Activated CD8-positive, alpha-beta T cell treated with anti-CD3 and anti-CD28 coated beads, Interleukin-2, amount 10 ng/mL, durations not matched to agents 7 days and 5 days (primary cell): ENCODE measurements at places on chromosomes 7 and 10.

GRCh38 chr7:11746591-11746990 lies 85.4 kb downstream of the THSD7A start:
- no peak for DNase-seq

DNA sequence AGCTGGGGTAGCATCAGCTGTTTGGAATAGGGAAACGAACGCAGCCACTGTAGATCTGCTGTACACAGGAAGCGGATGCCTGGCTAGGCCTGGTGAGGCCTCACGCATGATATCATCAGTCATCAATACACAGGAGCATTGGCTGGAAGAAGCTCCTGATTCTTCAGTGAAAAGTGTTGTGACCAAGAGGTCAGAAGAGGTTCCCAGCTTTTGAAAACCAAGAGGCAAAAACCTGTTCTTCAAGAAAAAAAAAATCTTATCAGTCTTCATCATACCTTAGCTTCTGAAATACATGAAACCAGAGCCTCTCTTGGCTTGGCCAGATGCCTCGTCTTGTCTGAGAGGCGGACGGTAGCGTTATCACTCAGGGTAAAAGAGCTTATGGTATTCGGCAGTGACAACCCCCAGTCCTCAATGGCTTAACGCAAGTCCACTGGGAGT lies 139.3 kb upstream of the TCF7L2 start:
- DNase-seq = no peak

DNA sequence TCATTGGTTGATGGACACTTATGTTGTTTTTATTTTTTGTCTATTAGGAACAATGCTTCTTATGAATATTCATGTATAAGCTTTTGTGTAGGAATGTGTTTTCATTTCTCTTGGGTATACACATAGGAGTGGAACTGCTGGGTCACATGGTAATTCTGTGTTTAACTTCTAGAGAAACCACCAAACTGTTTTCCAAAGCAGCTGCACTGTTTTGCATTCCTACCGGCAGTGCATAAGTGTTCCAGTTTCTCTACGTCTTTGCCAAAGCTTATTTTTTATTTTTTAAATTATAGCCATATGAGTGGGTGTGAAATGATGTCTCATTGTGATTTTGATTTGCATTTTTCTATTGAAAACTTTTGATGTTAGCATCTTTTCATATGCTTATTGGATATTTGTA lies 51.3 kb downstream of the ADK start:
- DNase-seq = no peak

DNA sequence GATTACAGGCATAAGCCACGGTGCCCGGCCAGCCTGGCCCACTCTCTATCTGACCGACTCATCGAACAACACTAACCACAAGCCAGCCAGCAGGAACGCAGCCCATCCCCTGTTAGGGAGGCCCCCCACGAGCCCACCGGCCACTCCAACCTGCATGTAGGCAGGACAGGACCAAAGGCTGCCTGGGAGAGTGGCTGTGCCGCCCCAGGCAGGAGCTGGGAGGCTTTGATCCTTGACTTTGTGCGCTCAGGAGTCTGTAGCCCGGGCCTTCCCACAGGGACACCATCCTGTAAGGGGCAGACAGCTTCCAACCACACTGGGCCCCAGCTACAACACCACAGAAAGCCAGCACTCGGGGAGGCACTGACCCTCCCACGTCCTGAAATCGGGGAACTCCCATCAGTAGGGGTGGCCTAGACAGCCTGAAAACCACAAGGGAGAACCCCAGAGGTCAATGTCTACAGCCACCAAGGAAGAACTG lies 29.4 kb downstream of the GRID1 start:
- DNase-seq = no peak

GRCh38 chr7:71517940-71518699 lies 386.2 kb downstream of the GALNT17 start:
- DNase-seq = no peak

GRCh38 chr7:114087653-114088469 lies 169.1 kb upstream of the PPP1R3A start:
- no peak for DNase-seq

GRCh38 chr10:49643241-49644034 lies 29.6 kb downstream of the CHAT start:
- DNase-seq = no peak

- DNase-seq = no peak
These were observed 35.2 kb downstream of the ATXN7L1 start for GRCh38 chr7:105840981-105841749.

- DNase-seq = no peak
These were observed 6.4 kb downstream of the CARD11 start for GRCh38 chr7:3037259-3037658.

DNA sequence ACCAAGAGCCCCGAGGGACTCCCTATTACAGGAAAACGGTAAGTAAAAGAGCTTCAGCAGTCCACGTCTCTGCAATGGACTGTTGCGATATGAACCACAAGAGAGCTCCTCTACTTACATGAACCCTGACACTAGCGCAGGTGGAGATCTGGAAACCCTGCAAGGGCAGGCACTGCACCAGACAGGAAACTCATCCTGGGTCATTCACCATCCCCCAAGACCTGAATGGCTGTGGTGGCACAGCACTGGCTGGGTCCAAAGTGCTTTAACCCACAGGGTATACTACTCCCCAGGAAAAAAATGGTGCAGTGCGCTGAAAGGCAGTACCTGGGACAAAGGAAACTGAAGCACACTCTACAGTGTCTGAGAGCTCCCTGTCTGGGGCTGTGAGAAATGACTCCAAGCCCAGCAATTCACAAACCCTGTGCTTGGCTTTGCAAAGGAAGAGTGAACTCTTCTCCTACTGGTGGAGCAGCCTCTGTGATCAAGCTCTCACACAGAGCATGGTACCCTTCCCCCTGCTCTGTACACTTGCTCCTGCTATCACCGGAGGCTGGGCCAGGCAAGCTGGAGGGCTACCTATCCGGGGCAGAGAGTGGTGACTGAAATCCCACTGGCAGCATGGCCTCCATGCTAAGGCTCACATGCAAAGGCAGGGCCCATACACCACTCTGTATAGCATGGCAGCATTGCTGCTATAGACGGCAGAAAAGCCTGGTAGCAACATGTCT lies 44.9 kb downstream of the HIBADH start:
- DNase-seq = no peak

- no peak for DNase-seq
These were observed 43.3 kb upstream of the ITGA8 start for GRCh38 chr10:15763006-15763405.

- DNase-seq = no peak
These were observed 108.6 kb downstream of the NRCAM start for GRCh38 chr7:108347616-108348015.

GRCh38 chr10:74293686-74294371 lies 142.8 kb downstream of the ADK start:
- no peak for DNase-seq

- no peak for DNase-seq
These were observed 116.8 kb downstream of the DNAJB9 start for GRCh38 chr7:108686494-108686893.

GRCh38 chr10:22698941-22699440 lies 15.4 kb downstream of the PIP4K2A start:
- DNase-seq = no peak

DNA sequence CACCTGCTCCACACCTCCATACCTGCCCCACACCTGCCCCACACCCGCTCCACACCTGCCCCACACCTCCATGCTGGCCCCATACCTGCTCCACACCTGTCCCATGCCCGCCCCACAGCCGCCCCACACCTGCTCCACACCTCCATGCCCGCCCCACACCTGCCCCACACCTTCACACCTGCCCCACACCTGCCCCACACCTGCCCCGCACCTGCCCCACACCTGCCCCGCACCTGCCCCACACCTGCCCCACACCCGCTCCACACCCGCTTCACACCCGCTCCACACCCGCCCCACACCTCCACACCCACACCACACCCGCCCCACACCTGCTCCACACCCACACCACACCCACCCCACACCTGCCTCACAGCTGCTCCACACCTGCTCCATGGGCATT lies 53.0 kb downstream of the PARP12 start:
- DNase-seq = no peak

GRCh38 chr10:133359554-133359971 lies 1.7 kb upstream of the FUOM start:
- DNase-seq = no peak

DNA sequence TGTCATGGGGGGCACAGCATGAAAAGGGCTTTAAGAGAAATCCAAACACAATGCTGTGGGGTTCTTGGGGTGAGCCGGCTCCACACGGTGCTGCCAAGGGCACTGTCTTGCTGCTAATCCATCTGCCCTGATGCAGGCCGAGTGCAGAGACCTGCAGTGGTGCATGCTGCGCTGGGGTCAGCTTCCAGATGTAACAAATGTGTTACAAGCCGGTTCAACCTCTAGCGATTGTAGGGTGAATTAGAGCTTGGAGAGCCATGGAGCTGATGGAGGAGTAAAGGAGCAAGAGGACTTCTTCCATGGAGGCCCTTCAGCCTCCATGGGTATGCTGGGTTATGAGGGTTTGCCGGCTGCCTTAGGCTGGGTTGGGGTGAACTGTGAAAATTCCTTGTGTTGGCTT lies 402.3 kb downstream of the TYW1 start:
- DNase-seq = no peak
